Motor neuron (in vitro differentiated cells): ENCODE measurements at places on chromosomes 11 and 22.

DNA sequence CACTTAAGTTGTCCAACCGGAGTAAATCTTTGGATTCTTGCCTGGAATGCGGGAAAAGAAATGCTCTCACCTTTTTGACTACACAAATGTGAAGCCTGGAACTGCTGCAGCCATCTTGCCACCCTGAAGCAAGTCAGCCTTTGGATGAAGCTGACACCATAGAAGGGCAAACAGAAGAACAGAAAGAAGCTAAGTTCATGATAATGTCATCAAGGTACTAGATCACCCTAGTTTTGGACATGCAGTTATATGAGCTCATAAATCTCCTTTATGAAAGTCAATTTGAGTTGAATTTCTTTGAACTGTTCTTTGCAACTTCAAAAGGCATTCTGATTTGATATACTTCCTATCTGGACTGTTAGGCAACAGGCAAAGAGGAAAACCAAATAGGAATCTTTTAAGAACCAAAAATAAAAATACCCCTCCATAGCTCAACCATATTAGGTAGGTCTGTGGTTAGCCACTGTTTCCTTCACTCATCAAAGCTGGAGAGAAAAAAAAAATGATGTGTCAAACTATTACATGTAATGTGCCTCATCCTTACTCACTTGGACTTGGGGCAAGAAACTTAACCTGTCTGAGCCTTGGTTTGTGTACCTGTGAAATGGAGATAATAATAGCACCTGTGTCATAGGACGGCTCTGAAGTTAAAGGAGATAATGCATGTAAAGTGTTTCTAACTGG is 91.9 kb downstream of the WT1 start:
- no peak for ATAC-seq

DNA sequence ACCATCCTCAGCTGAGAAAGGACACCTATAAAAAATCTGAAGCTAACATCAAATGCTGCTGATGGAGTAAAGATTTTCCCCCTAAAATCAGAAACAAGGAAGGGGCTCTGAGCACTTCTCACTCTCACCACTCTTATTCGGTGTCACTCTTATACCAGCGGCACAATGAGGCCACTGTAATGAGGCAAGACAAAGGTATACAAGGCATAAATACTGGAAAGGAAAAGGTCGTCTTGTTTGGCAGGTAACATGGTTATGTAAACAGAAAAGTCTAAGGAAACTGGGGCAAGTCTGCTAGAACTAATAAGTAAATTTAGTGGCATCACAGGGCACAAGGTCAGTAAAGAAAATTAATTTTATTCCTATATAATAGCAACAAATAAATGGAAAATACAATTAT is 8.1 kb upstream of the MOB2 start:
- no peak for ATAC-seq

- ATAC-seq: no peak
Measured at GRCh38 chr11:34638897-34639296, 18.0 kb downstream of the EHF start.

- ATAC-seq: peak; percentile 49
Measured at GRCh38 chr11:58927393-58928106, 11.7 kb upstream of the GLYATL1 start.

GRCh38 chr11:126660321-126660720 is 304.8 kb downstream of the ST3GAL4 start:
- no peak for ATAC-seq

DNA sequence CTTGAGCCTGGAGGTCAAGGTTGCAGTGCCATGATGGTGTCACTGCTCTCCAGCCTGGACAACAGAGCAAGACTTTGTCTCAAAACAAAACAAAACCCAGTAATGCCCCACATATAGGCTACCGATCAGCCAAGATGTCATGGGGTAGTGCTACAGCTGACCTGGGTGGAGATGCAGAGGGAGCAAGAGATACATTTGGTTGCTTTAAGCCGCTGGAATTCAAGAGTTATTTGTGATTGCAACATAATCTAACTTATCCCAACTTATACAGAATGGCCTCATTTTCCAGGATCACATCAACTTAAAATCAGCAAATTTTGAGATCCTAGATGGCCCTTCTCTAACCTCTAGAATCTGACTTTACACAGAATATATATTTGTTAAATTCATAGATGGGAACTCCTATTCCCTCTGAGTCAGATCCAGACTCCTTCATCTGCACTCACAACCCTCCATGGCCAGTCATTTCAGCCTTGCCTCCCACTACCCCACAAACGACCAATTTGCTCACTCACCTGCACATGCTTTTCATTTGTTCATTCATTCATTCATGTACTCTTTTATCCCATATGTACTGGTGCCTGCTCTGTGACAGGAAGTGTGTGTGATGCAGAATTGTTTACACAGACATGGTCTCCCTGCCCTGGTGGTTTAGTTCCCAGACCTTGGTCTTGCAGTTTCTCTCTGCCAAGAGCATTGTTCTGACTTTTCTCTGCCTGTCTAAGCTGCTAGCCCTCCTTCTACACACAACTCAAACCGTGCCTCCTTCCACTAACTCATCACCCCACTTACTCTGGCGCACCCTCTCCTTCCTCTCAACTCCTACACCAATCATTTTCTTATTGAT is 24.1 kb upstream of the APLNR start:
- ATAC-seq: no peak

GRCh38 chr11:131108760-131109159 is 192.5 kb upstream of the SNX19 start:
- peak; percentile 9 for ATAC-seq

- ATAC-seq: no peak
Measured at GRCh38 chr11:113647108-113647507, 59.0 kb downstream of the TMPRSS5 start.

DNA sequence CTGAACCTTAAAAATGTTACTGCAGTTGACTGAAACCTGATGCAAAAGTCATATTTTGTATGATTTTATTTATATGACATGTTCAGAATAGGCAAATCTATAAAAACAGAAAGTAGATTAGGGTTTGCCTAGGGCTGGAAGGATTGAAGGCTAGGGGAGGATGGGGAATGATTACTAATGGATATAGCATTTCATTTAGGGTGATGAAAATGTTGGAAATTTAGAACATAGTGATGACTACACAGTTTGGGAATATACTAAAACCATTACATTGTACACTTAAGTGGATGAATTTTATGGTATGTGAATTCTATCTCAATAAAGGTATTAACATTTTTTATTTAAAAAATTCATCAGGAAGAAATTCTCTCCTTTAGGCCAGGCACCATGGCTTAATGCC is 22.9 kb upstream of the PAFAH1B2 start:
- ATAC-seq: no peak

DNA sequence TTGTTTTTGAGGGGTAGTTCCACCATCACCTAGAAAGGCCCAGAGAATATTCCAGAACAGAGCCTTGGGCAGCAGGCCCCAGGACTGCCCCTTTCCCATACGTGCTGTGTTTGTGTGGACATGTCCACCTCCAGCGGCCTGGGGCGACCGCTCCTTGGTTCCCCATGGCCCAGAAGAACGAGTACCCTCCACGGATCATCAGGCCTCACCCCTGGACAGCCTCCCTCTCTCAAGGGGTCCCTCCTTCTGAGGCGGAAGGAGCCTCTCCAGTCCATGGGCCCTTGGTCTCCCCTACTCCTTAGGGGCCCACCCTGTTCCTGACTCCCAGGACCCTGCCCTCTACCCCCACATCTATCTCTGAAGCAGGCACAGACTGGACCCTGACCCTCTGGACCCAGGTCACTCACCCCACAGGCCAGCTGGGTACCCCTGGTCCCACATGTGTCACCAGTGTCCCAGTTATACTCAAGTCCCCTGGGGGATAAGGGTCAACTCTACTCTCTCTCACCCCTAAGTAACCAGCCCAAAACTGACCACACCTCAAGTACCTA is 32.6 kb downstream of the IGLL5 start:
- no peak for ATAC-seq

GRCh38 chr11:10498426-10499250 is 42.3 kb downstream of the RNF141 start:
- ATAC-seq: no peak
